Pons (tissue), 1 donor: ENCODE measurements at places on chromosomes 5 and 9.

DNA sequence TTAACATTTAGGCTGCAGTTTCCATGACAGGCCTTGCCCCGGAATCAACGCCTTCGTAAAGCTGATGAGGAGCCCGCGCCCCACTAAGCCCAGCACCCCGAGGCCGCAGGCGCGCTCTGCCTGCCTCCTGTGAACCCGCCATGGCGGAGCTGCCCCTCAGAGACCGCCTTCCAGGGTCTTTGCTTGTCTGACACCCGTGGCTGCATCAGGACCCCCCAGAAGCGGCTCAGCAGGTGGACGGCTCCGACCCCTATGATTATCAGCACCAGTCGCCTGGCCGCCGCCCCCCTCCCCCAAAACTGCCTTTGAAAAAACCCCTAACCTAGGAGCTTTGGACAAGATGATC lies 507 bp upstream of the DPH7 start:
- no peak for DNase-seq

DNA sequence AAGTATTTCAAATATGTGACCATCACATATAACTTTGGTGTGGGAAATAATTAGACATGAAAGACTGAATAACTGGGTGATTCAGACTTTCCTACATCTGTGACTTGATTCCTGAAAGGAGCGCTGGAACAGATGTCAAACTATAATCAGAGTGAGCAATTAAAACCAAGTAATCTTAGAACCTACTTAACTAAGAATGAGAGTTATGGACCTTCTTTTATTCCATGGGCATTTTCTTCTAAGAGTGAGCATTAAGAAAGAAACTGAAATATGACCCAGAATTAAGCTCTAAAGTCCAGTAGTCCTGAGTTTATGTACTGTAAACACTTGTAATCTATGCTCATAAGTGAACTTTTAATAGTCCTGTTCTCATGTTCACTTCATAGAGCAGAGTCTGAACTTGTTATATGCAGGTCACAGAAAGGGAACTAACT lies 68.4 kb downstream of the PAM start:
- no peak for DNase-seq

DNA sequence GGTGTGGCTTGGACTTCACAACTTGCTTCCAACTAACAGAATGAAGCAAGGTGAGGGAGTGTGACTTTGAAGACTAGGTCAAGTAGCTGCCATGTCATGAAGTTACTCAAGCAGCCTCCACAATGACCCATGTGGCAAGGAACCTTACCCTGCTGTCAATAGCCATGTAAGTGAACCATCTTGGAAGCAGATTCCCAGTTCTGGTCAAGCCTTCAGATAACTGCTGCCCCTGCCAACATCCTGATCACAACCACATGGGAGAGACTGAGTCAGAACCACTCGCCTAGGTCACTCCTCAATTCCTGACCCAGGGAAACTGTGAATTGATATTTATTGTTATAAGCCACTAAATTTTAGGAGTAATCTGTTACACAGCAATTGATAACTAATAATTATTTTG lies 10.9 kb downstream of the ZCCHC10 start:
- DNase-seq, result no peak

GRCh38 chr5:146040527-146040926 lies 64.8 kb downstream of the PLAC8L1 start:
- DNase-seq, result no peak

DNA sequence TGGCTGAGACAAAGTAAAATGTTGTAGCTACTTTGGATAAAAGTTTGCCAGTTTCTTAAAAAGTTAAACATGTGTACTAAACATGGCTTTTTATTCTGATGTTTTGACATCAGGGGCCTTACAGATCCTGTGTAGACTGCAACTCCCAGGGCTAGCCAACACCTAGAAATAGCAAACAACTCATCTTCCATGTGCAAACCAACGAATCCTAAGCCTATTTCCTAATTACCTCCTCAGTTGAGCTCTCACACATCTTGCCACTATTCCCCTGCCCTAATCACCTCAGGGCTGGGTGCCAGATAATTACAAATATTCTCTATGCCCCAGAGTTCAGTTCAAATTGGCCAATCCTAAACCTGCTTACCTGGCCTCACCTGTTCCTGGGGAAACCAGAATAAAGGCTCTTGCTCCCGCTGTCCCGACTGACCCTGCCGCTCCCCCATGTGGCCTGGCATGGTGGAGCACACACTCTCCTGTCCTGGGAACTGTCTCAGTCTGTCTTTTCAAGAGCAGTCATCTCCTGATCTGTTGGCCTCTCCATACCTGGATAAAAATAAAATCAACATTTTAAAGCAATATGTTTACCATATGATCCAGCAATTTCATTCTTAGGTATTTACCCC lies 37.1 kb upstream of the FAM169A start:
- DNase-seq, result peak; percentile 42

DNA sequence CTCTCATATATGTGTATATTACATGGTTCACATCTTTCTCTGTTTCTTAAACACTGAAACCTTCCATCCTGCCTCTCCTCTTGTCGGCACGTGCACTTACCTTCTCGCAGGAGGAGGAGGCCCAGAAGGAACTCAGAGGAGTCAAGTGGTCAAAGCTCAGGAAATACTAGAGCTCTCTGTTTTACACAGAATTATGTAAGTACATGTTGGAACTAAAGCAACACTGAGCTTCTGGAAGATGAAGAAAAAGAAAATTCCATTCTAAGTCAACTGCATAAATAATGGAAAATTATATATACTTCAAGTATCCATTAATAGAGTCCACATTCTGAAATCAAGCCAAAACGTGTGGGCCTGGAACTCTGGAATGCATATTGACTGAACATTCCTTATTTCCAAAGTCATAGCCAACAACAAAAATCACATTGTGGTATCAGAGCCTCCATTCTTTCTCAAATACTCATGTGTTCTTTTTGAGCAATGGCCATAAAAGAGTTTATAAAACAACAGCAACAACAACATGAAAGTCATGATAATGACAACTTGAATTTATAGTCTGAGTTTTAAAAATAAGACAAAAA lies 121.5 kb upstream of the RAI14 start:
- DNase-seq, result no peak

- DNase-seq, result no peak
Measured at GRCh38 chr5:171454549-171454948, 35.1 kb downstream of the FGF18 start.

DNA sequence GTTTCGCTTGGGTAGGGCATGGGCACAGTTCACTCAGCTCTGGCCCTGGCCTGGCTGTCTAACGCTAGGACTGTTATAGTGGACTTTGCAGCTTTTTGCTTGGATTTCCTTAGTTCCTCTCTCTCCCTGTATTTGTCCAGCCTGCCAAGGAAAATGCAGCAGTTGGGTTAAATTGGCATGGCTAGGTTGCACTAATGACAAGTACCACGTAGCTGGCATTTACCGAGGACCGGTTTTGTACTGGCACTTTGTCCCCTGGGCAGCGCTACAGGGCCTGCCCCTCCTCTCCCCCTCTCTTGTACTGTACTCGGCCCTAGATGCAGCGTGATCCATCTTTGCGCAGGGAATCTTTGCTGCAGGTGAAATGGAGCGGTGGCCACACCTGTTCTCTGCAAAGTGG lies 2.4 kb downstream of the WDR5 start:
- DNase-seq, result no peak

- no peak for DNase-seq
Measured at GRCh38 chr9:24073007-24073592, 247.1 kb upstream of the ELAVL2 start.

DNA sequence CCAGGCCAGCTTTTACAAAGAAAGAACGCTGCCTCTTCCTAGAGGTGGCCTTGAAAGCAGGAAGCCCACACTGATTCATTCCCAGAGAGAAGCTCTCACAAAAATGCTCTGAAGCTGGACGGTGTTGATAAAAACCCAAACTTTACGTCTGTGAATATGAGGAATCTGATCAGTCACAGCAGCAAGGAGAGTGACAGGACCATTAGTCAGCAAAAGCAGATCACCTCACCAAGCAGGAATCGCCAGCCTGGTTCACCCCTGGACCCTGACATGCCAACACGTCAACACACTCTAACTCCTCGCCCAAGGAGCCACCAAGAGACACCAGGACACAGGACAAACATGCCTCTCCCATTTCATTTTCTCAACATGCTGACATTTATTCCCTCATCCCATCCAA lies 70.6 kb upstream of the ZNF622 start:
- DNase-seq, result no peak

DNA sequence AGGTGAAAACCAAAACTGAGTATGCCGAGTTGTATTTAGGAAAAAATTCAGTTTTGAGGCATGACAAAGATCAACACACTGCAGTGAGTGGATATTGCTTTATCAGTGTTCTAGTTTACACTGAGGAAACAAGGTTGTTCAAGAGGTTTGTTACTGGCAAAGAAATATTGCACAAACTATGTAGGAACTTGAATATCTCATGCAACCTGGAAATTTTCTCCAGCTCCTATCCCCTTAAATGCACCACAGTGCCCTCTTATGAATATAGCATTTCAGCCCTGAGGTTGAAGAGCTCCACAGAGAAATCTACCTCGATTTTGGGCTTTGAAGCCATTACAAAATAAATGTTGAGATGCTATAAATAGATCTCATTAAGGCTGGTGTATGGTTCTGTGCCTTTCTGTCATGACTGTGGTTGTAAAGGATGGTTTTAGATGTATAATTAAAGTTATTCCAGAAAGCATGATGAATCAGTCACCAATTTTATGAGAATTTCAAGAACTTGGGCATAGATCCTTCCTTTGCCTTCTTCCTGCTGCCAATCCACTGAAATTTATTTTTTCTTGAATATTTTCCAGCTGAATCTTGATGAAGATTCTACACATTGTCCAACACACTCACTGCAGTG lies 159.3 kb downstream of the SPATA31D1 start:
- DNase-seq, result no peak

- no peak for DNase-seq
Measured at GRCh38 chr9:93447655-93448054, 3.8 kb upstream of the FAM120A start.

DNA sequence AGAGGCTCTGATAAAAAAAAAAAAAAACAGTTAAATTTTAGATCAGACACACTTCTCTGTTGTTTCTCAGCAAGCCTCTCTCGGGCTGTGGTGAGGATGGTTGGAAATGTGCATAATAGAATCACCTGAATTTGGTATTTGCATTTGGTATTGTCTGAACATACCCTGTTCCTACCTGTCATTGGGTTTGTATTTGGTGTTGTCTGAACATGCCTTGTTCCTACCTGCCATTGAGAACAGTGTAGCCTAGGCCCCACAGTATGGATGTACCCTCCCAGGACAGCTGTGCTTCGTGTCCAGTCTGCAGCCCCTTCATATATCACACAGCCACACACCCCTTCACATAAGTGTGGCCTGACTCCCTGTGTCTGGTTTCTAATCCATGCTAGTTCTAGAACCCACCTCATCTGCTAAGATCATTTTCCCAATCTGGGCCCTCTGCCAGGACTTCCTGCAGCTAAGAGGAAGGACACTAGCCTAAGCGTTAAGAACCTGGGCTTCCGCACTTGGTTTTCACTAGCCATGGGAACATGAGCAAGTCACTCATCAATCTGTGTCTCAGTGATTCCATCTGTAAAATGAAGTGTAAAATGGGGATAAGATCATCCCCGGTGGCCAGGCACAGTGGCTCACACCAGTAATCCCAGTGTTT lies 49.2 kb downstream of the ITGA2 start:
- no peak for DNase-seq

DNA sequence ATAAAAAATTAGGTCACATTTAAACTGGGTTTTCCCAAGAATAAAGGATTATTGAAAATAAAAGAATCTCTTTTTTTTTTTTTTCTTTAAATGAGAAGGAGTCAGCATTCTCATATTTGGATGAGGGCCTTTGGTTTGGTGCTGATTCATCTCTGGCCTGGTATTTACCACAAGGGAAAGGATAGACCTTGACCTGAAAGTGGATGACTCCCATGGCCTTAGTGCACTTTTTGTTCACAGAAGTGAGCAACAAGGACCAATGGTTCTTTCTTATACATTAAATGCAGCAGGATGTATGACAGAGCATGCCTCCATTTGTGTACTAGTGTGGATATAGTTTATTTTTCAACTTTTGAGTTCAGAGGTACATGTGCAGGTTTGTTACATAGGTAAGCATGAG lies 6.9 kb downstream of the YTHDC2 start:
- DNase-seq, result no peak

GRCh38 chr5:176644878-176645670 lies 2.2 kb upstream of the TSPAN17 start:
- no peak for DNase-seq

GRCh38 chr5:36228505-36228904 lies 13.2 kb downstream of the NADK2 start:
- DNase-seq, result no peak

DNA sequence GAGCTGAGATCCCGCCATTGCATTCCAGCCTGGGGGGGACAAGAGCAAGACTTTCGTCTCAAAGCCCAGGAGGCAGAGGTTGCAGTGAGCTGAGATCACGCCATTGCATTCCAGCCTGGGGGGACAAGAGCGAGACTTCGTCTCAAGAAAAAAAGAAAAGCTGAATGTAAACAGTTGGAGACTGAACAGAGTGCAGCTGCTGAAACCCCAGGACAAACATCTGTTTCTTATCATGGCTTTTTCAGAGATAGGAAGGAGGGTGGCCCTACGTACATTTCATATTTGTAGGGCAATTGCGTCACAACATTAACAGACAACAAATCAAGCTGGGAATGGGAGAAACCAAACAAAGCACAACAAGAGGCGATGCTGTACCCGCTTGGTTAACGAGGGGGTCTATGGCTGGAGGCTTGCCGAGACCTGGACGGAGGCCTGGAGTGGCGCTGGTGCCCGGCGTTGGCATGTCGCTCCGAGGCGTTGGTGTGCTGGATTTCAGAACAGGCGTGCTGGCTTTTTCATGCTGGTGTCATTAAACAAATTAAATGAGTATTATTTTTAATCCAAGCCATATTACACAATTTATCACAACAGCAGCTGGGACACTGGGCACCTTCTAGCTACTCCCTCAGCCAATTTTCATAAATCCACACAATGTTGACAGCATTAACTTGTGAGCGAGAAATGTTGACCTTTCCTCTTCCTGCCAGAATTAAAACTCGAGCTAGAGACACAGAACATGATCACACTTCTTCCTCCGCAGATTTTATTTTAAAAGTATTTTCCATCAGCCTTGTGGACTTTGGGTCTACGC lies 76.1 kb downstream of the TLE1 start:
- DNase-seq, result no peak

GRCh38 chr5:131814990-131815389 lies 18.2 kb upstream of the FNIP1 start:
- DNase-seq, result no peak

- DNase-seq, result no peak
Measured at GRCh38 chr9:93668261-93668871, 92.0 kb downstream of the PHF2 start.

GRCh38 chr5:153458268-153458667 lies 32.2 kb upstream of the GRIA1 start:
- DNase-seq, result no peak

- no peak for DNase-seq
Measured at GRCh38 chr9:25418974-25419373, 259.3 kb downstream of the TUSC1 start.

GRCh38 chr5:160929360-160929759 lies 77.3 kb upstream of the ATP10B start:
- no peak for DNase-seq

- DNase-seq, result no peak
Measured at GRCh38 chr5:10735569-10736276, 25.3 kb downstream of the DAP start.

- no peak for DNase-seq
Measured at GRCh38 chr9:106964329-106964728, 101.4 kb downstream of the ZNF462 start.

GRCh38 chr5:74865256-74865803 lies 857 bp downstream of the FAM169A start:
- peak; percentile 42 for DNase-seq

- DNase-seq, result peak; percentile 67
Measured at GRCh38 chr9:95268681-95269080, 48.8 kb downstream of the FANCC start.

GRCh38 chr5:136311999-136312398 lies 53.3 kb downstream of the TRPC7 start:
- DNase-seq, result no peak
